ENCODE measurements at places on chromosomes 3 and 15.

DNA sequence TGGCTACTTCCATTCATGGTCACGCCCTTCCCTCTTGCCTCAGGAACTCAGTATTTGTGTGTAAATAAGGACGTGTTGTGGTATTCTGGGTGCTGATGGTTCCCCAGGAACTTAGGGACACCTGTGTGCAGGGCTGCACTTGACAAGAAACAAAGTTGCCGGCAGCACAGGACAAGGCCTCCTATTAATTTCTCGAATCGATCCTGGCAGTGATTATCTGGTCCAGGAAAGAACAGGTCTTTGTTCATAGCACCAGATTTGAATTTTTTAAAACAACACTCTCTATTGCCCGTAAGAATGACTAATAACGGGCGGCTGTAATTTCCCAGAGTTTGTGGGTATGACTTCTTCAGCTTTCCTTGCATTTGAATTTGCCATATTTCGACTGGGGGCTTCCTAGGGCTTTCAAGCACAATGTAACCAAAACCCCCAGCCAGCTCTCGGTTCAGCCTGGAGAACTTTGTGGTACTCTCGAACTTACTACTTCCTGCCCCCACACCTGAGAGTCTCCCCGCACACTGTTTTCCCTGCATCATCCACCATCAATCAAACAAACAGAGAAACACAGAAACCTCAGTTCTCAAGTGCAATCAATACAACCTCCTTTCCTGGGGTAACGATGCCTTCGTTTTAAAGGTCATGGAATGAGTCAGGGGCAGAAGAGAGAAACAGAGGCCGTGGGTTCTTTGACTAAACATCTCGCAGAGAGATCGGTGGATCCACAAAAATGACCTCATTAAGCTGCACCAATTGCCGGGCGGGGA lies 241.7 kb upstream of the ICE2 start:
- H3K4me1 ChIP-seq, result peaks cover 35% of the 10 kb centered on the region
- DNase-seq, result no peak
- H3K27me3 ChIP-seq, result no peaks in the 10 kb centered on the region
- H3K27ac ChIP-seq, result peak overlapping the region; percentile 65
- H3K4me3 ChIP-seq, result peak overlapping the region; percentile 80

DNA sequence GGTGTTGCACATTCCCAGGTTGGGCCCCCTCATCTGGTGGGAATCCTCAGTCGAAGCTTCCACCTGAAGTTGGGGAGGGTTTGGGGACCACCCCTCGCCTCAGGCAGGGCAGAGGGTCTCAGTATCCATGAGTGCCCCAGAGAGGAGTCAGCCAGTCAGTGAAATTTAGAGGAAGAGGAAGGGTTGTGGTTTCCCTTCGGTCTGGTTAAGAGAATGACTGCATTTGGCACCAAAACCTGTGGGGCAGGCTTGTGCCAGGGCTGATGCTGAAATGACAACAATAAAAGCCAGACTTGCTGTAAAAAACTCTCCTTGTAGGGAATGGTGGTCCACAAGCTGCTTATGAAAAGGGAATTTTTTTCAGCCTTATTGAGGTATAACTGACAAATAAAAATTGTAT lies 22.6 kb downstream of the LMCD1 start:
- no peaks in the 10 kb centered on the region for H3K36me3 ChIP-seq
- no peak overlapping the region for H3K4me3 ChIP-seq
- H3K4me1 ChIP-seq, result peaks cover 11% of the 10 kb centered on the region
- H3K27ac ChIP-seq, result no peak overlapping the region

DNA sequence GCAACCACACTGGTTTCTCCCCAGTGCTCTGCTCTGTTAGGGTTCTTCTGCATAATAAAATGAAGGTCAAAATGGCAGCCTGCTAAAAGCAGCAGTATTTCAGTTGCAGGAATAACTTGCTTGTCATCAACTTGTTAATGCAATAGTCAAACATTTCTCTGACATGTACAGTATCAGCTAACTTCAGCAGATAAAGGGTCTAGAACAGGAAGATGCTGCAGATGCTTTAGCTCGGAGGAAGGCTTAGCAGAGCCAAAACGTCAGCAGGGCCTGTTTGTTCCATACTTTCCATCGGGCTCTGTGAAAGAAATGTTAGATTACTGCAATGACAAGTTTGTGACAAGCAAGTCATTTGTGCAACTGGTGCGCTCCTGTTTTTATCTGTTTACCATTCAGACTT lies 291.9 kb downstream of the TIGIT start:
- no peak for DNase-seq
- no peaks in the 10 kb centered on the region for H3K36me3 ChIP-seq

GRCh38 chr3:183193762-183194689 lies 31.5 kb upstream of the LAMP3 start:
- no peak overlapping the region for H3K4me3 ChIP-seq
- no peaks in the 10 kb centered on the region for H3K4me1 ChIP-seq
- H3K36me3 ChIP-seq, result no peaks in the 10 kb centered on the region
- H3K27me3 ChIP-seq, result no peaks in the 10 kb centered on the region

GRCh38 chr3:107767897-107768605 lies 245.3 kb downstream of the BBX start:
- no peak overlapping the region for H3K4me3 ChIP-seq
- H3K27ac ChIP-seq, result no peak overlapping the region
- H3K27me3 ChIP-seq, result no peaks in the 10 kb centered on the region
- H3K36me3 ChIP-seq, result peaks cover 15% of the 10 kb centered on the region

DNA sequence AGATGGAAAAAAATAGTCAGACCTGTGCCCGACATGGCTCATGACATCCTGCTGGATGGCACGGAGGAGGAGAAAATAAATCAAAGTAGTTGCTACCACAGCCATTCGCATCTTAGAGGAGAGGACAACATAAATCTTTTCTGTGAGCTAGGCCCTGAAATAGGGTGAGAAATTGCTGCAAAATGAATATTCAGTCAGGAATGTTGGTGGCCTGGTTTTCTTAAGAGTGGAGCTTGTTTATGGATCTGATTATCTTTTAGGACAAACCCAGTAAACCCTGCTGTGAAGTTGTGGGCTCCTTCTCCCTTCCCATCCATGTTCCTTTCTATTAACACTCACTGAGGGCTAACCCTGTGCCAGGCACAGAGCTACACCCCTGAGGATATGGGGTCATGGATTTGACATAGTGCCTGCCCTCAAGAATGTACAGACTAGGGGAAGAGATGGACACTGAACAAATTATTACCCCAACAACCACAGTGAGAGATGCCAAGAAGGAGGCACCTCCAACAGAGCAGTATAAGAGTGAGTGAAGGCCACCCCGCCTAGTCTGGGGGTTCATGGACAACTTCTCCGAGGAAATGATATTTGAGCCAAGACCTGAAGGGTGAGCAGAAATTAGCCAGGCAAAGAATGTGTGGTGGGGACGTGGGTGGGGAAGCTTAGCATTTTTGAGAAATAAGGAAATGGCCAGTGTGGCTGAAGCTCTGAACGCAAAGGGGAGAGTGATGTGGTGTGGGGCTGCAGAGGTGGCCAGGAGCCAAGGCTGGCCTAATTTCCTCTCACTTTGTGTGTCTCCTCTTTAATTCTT lies 68.9 kb upstream of the ARL8B start:
- H3K36me3 ChIP-seq, result no peaks in the 10 kb centered on the region
- no peak overlapping the region for H3K4me3 ChIP-seq
- H3K4me1 ChIP-seq, result no peaks in the 10 kb centered on the region
- H3K27ac ChIP-seq, result no peak overlapping the region
- no peaks in the 10 kb centered on the region for H3K27me3 ChIP-seq

DNA sequence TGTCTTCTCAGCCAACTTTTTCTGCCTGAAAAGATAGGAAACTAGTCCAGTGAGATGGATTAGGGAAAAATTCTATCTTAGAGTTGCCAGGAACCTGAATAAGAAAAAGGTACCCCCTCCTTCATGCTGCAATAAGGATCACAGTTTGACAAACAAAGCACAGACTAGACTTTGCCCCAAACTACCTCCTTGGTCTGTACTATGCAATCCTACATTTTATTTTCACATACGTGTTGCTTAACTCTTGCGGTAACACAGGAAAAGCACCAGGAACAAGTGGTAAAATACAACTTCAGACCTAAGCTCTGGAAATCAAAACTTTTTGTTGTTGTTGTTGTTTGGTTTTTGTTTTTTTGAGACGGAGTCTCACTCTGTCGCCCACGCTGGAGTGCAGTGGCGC lies 11.3 kb upstream of the IL12A start:
- DNase-seq, result no peak
- peaks cover 31% of the 10 kb centered on the region for H3K27me3 ChIP-seq
- H3K27ac ChIP-seq, result no peak overlapping the region
- no peaks in the 10 kb centered on the region for H3K36me3 ChIP-seq
- H3K4me1 ChIP-seq, result no peaks in the 10 kb centered on the region
- H3K4me3 ChIP-seq, result no peak overlapping the region

- no peaks in the 10 kb centered on the region for H3K4me1 ChIP-seq
- no peak overlapping the region for H3K4me3 ChIP-seq
- no peaks in the 10 kb centered on the region for H3K36me3 ChIP-seq
- H3K27ac ChIP-seq, result no peak overlapping the region
- no peaks in the 10 kb centered on the region for H3K27me3 ChIP-seq
These were observed 52.1 kb upstream of the IL12A start for GRCh38 chr3:159936541-159936940.

- H3K4me3 ChIP-seq, result no peak overlapping the region
- H3K36me3 ChIP-seq, result peaks cover 3% of the 10 kb centered on the region
- no peaks in the 10 kb centered on the region for H3K4me1 ChIP-seq
- DNase-seq, result no peak
- no peak overlapping the region for H3K27ac ChIP-seq
- H3K27me3 ChIP-seq, result no peaks in the 10 kb centered on the region
These were observed 240.7 kb downstream of the TBC1D5 start for GRCh38 chr3:17501745-17502144.

GRCh38 chr15:60647246-60647645 lies 168.3 kb upstream of the ICE2 start:
- H3K27me3 ChIP-seq, result no peaks in the 10 kb centered on the region
- H3K27ac ChIP-seq, result no peak overlapping the region
- H3K4me3 ChIP-seq, result no peak overlapping the region
- H3K36me3 ChIP-seq, result no peaks in the 10 kb centered on the region
- DNase-seq, result no peak

- DNase-seq, result no peak
- H3K4me3 ChIP-seq, result no peak overlapping the region
- no peaks in the 10 kb centered on the region for H3K4me1 ChIP-seq
- H3K36me3 ChIP-seq, result no peaks in the 10 kb centered on the region
These were observed 19.8 kb downstream of the PRR23E start for GRCh38 chr3:127212711-127213110.

GRCh38 chr3:119194237-119195150 lies 21.1 kb downstream of the UPK1B start:
- no peak overlapping the region for H3K4me3 ChIP-seq
- no peaks in the 10 kb centered on the region for H3K36me3 ChIP-seq
- H3K4me1 ChIP-seq, result no peaks in the 10 kb centered on the region
- no peak for DNase-seq
- no peak overlapping the region for H3K27ac ChIP-seq

DNA sequence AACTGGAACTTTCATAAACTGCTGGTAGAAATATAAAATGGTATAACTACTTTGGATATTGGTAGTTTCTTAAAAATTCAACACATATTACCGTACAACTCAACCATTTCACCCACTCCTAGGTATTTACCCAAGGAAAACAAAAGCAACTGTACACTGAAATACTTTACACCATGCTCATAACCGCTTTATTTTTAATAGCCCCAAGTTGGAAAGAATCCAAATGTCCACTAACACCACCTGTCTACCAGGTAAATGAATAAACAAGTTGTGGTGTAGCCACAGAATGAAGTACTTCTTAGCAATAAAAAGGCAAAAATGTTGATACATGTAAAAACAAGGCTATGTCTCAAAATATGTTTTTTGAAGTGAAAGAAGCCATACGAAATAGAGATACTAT lies 215.9 kb upstream of the PEX5L start:
- H3K4me3 ChIP-seq, result no peak overlapping the region
- no peak for DNase-seq

DNA sequence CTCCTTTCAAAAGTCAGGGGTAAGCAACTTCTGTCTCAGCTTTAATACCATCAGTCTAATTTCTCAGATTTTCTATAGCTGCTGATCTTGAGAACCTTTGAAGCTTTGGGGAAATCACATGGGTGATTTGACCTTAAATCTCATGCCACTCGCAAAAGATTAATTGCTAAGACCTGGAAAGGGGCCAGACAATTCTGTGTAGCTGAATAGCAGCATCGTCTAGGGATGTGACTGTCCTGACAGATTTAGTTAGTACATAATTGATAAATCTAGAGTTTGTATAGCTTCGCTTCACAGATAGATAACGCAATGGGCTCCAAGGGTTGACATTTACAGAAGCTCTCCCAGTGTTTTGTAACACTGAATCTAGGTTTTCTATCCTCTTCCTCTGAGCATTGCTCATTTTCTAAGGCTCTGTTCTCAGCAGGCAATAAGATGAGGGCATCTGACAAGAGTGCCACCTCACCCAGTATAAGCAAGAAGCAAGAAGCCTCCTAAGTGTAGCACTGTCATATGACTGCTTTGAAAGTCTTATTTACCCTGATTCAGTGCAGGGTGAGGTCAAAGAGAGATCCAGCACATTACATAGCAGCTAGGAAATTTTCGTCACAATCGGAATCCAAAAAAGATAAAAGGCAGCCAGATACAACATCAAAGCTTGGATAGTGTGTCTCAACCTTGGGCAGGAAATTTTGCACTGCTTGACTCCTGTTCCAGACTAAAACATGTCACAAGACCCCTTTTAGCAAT lies 47.7 kb upstream of the DUT start:
- no peaks in the 10 kb centered on the region for H3K36me3 ChIP-seq
- DNase-seq, result no peak
- H3K27ac ChIP-seq, result no peak overlapping the region
- no peak overlapping the region for H3K4me3 ChIP-seq

- H3K4me1 ChIP-seq, result no peaks in the 10 kb centered on the region
- H3K4me3 ChIP-seq, result no peak overlapping the region
- no peaks in the 10 kb centered on the region for H3K27me3 ChIP-seq
- H3K27ac ChIP-seq, result no peak overlapping the region
- no peaks in the 10 kb centered on the region for H3K36me3 ChIP-seq
- no peak for DNase-seq
These were observed 10.5 kb downstream of the TTLL3 start for GRCh38 chr3:9820543-9820942.

- H3K27me3 ChIP-seq, result peaks cover 13% of the 10 kb centered on the region
- DNase-seq, result no peak
- no peak overlapping the region for H3K4me3 ChIP-seq
- H3K36me3 ChIP-seq, result no peaks in the 10 kb centered on the region
- H3K27ac ChIP-seq, result no peak overlapping the region
These were observed 253.0 kb upstream of the P2RY1 start for GRCh38 chr3:152581951-152582350.

DNA sequence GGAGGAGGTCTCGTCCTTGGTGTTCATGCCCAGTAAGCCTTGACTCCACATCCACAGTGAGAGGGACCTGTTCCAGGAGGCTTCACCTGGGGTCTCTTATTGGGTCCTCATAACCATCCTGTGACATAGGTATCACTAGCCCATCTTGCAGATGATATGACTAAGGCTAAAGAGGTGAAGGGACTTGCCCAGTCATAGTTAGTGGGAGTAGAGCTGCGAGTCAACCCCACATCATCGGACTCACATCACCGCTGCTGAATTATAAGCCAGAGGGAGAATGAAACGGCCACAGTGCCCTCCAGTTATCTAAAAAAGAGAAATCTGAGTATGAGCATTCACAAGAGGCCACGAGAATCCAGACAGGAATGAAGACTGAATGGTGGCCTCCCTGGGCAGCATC lies 66.0 kb downstream of the MESD start:
- H3K27ac ChIP-seq, result no peak overlapping the region
- no peak overlapping the region for H3K4me3 ChIP-seq
- H3K4me1 ChIP-seq, result no peaks in the 10 kb centered on the region
- H3K27me3 ChIP-seq, result no peaks in the 10 kb centered on the region

Measured in CD4-positive, CD25-positive, alpha-beta regulatory T cell (primary cell).